ENCODE measurements at places on chromosomes 16 and 17. TPM values are rescaled to one million over a fixed set of nuclear protein-coding genes. Genes with fewer than 3 reads are reported as not detected.

- DNase-seq, result no peak
These were observed 48.0 kb downstream of the TMEM235 start for GRCh38 chr17:78279360-78279990.

DNA sequence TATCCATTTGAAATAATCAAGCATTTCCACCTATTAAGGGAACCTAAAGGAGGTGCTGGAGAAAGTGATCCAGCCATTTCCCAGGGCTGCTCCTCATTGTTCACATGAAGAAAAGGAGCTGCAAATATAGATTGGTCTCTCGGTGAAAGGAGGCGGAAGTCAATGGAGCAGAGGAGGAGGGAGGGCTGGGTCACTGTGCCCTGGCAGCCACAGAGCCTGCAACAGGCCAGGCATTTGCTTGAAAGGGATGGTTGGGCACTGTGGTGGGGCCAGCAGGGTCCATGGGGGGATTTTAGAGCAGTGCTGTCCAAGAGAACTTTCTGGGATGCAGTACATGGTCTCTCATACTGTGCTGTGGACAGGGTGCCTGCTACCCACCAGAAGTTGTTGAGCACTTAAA, 173.2 kb downstream of the CYLD start:
- DNase-seq, result no peak

GRCh38 chr17:1890758-1891450, 61.1 kb downstream of the RPA1 start:
- no peak for DNase-seq

DNA sequence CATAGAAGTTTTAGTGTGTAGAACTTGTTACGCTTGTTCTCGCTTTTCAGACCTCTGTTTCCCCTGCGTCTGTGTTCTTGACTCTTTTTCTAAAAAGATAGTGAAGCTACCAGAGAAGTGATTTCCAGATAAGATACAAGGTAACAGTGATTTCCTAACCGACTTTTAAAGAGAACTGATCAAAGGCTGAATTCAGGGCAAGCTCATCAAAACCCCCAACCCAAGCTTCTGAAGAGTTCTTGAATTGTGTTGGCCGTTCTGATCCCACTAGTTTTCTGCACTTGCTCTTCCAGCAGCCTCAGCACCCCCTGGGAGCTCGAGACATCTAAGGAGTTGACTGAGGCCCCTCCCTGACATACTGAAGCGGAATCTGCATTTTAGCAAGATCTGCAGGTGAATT, 12.7 kb upstream of the NSMCE1 start:
- DNase-seq, result peak; percentile 31

DNA sequence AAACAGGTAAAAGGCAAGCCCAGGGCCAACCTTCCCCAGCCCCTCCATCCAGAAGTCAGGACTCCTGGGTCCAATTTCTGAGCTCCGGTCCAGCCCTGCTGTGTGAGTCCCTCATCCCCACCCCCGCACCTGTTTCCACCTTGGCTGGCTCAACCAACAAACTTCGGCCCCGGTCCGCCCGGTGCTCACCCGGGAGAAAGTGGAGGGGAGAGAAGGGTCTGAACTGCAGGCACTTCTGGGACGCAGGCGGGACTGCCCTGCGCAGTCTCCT, 541 bp downstream of the RHBDF2 start:
- DNase-seq, result no peak

GRCh38 chr16:81530296-81530721, 85.7 kb downstream of the CMIP start:
- peak; percentile 44 for DNase-seq

- DNase-seq, result no peak
These were observed 23.8 kb downstream of the EPN2 start for GRCh38 chr17:19260958-19261357.

- no peak for DNase-seq
These were observed 60.5 kb upstream of the CLEC3A start for GRCh38 chr16:77961814-77962213.

- no peak for DNase-seq
These were observed 42.3 kb upstream of the CDYL2 start for GRCh38 chr16:80846680-80847079.

GRCh38 chr17:80443498-80443897, 28.5 kb downstream of the ENDOV start:
- DNase-seq, result no peak

DNA sequence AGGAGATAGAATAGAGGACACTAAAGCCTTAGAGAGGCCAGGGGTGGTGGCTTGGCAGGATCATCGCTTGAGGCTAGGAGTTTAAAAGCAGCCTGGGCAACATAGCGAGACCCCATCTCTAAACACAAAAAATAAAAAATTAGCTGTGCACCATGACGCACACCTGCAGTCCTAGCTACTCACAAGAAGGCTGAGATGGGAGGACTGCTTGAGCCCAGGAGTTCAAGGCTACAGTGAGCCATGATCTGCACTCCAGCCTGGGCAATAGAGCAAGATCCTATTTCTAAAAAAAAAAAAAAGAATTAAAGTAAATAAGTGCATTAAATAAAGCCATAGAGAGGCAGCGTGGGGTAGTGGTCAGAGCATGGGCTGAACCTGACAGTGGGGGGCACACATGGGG, 19.1 kb downstream of the SBK1 start:
- DNase-seq, result no peak

- no peak for DNase-seq
These were observed 6.1 kb downstream of the PPP1R9B start for GRCh38 chr17:50144355-50144754.

DNA sequence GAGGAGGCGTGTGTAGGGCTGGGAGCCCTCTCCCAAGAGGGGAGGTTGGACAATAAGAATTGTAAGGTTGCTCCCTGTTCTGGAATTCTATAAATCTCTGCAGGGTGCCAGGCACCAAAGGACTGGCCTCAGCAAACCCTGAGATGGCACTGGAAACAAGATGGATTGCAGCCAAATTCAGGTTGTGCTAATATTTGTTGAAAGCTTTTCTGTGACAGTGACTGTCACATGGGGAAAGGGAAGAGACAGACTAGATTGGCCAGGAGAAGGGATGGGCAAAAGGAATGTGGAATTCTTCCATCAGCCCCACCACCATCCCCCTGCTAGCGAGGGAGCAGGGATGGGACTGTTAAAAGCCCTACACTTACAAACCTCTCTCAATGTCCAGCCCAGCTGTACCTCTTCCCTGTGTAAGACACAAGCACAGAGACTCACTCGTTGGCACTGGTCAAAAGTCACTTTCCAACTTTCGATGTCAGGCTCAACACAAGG, 62.4 kb downstream of the SOX9 start:
- DNase-seq, result no peak

DNA sequence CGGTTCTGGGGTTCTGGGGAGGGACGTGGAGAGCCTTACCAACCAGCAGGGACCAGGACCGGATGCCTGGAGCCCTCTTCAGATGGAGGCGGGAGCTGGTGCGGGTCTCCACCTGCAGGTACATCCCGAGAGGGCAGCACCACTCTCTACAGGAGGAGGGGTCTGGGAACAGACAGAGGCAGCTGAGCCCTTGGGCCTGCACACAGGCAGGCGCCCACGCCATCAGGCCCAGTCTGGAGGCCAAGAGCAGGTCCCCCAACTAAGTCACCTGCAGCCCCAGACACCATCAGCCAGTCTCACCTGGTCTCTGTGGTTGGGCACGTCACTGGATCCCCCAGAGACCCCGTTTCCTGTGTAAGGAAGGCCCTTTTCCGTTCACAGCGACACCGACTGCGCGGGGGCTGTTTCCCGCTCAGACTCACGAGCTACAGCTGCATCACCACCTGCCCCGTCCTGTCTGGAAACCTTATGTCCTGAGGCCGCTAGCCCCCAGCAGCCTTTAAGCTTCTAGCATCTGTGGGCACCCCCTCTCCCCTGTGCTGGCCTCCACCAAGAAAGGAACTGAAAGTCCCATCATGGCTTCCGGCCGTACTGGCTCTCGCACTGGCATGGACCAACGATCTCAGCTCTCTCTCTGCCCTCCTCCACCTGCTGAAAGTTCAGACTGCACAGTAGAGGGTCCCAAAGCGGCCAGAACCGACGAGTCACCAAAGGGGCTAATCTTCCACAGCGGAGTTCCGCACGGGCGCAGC, 1.2 kb downstream of the CYBC1 start:
- DNase-seq, result no peak

GRCh38 chr17:80717720-80718083, 173.1 kb downstream of the RPTOR start:
- DNase-seq, result no peak

SLC12A3 gene
- total RNA-seq, result not detected

SPATA22 gene
- total RNA-seq, result not detected

SEC14L5 gene
- 2.6 TPM for total RNA-seq

PRSS33 gene
- not detected for total RNA-seq

CLEC18B gene
- not detected for total RNA-seq
